ENCODE measurements at places on chromosomes 1 and 21.

DNA sequence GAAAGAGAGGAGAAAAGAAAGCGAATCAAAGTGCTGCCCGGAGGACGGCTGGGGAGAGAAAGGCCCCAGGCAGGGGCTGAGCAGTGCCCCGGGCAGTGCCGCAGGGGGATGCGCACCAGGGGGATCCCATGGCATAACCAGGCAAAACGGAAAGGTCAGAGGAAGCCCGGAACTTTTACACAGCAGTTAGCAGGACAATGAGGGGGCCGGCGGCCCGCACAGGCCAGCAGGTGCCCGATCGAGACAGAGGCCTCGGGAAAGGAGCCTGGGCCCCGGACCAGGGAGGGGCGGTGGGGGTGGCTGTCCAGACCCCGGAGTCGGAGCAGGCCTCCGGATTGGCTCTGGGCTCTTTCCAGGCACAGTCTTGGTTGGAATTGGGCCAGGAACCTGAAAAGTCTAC lies 86.8 kb downstream of the CASZ1 start:
- no peak for DNase-seq

DNA sequence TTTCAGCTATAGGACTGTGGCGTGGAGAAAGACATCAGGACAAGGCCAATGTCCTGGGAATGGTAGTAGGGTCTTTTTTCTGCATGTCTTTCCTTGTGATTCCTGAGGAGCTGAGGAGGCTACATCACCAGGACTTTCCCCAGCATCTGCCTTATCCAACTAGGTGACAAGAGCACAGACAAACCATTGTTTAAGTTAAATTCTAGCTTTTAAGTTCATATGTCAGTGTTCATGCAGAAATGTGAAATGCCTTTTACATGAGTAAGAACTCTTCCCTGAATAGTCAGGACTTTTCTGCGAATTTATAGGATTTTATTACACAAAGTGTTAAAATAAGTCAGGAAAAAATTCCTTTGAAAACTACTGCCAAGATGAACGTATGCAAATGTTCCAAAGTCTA lies 154.2 kb downstream of the PTGER3 start:
- DNase-seq = no peak

DNA sequence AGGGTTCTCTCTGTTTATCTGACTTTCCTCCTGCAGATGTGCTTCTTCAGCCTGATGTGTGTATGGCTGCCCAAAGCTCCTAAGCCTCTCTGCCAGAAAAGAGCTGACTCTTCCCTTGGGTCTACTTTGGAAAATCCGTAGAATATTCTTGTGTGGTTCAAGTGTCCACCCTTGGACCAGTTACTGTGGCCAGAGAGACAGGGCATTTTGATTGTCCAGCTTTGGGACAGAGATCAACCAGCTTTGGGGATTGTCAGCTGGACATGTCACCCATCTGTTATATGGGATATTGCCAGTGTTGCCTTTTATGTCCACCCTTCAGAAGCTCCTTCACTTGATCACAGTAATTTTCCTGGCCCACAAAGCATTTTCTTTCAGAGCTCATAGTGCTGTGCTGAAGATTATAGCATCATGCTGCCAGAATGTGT lies 126.2 kb upstream of the L1TD1 start:
- DNase-seq = no peak

DNA sequence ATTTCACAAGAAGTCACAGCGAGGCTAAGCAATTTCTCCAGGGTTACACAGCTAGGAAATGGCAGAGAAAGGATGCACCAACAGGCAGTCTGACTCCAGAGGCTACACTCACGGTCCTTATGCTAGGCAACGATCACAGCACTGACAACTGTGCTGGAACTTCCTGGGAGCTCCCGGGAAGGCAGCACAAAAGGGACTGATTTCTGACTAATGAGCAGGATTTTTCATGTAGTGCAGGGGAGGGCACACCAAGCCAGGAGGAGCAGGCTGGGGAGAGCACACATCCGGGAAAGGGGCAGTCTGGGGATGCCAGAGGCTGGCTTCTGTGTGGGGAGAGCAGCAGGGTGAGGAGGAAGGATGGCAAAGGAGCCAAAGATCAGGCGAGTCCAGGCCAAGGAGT lies 486.7 kb downstream of the OMA1 start:
- no peak for DNase-seq

DNA sequence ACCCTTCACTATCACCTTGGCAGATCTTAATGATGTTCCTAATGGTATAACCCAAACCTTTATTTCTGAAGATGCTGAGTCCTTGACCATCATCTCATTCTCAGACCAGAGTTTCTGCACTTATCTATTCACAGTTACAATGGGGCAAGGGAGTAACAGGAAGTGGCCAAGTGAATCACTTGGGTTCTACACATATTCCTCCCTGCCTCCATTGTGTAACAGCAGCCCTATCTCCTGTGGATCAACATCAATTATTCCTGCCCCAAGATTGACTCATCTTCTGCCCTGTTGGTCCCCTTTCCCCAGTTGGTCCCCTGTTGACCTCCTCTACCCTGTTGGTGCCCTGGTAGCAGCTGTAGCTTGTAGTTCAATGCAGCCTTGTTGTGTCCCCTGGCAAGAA lies 10.3 kb upstream of the S100A7 start:
- no peak for DNase-seq

DNA sequence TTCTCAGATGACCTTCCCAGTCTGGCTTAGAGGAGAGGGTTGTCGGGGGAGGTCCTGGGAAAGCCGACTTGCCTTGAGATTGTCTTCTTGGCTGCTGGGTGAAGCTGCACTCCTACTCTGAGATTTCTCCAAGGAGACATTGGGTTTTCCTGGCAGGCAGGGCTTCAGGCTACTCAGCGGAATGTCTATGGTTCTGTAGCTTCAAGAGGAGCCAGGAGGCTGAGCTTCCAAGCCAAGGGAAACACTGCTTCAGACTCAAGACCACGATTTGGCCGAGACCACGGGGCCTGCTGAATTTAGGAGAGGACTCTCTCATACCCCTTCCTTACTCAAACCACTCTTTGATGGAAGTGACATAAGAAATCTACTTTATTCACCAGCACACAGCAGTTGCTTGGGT lies 67.8 kb downstream of the NTMT2 start:
- no peak for DNase-seq

DNA sequence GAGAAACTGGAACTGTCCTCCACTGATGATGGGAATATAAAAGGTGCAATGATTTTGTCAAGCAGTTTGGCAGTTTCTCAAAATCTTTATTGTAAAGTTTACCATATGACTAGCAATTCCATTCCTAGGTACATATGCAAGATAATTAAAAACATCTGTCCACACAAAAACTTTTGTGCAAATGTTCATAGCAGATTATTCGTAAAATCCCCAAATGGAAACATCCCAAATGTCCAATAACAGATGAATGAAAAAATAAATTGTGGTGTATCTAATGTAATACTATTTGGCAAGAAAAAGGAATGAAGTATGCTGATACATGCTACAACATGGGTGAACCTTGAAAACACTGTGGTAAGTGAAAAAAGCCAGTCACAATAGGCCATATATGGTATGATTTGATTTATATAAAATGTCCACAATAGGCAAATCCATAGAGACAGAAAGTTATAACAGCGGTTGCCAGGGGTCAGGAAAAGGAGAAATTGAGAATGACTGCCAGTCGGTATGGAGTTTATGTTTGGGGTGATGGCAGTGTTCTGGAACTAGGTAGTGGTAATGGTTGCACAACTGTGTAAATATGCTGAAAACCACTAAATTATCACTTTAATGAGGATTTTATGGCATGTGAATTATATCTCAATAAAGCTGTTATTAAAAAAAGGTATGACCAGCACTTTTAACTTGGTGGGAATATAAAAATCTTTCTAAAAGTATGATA lies 81.7 kb upstream of the BEND5 start:
- no peak for DNase-seq
